ENCODE measurements at places on chromosomes 5 and 9.
A peak's percentile ranks its signal among the peaks of the same experiment; 100 is the strongest.

DNA sequence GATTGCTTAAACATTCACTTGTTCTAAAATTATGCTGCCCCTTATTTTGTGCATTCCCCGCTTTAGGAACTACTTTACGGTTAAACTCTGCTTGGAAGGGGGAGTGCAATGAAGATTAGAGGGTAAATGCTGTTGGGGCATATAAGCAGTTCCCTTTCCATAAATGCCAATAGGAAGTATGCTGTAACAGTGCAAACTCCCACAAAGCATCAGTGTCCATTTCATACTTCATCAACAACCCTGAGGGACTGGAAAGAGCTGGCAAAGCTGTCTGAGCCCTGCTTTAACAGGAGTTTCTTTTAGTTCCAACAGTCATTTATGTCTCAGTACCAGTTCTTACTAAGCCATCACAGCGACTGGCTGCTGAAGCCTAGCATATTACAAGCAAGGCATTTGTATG is 1.8 kb downstream of the ACTL7A start:
- DNase-seq: no peak

DNA sequence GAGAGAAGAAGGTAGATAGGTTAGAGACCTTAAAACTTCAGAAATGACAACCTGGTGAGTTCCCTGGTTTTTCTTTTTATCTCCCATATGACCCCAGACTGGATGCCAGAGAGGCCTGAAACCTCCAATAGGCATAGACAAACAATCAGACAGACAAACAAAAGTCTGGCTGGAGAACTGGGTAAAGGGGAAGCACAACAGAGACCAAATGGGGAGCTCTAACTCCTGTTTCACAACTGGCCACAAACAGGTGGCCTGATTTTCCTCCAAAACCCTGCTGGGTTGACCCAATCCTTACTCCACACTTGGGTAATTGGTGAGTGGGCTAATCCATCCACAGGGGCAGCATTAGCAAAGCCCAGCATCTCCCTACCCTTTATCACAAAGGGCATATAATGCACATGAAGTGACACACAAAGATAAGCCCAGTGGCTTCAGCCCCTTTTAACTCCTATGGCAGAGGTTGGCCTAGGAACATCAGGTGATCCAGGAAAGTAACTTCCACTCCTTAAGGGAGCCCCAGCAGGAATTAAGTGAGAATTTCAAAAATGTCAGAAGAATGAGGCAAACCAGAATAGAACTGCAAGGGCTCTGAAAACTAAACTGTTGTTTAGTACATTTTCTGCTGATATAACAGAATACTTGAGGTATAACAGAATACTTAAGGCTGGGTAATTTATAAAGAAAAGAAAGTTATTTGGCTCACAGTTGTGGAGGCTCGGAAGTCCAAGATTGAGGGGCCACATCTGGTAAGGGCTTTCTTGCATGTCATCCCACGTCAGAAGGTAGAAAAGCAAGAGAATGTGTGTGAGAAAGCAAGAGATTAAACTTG is 60.9 kb upstream of the ROR2 start:
- DNase-seq: no peak

GRCh38 chr5:56681346-56681745 is 134.0 kb upstream of the MAP3K1 start:
- no peak for DNase-seq

DNA sequence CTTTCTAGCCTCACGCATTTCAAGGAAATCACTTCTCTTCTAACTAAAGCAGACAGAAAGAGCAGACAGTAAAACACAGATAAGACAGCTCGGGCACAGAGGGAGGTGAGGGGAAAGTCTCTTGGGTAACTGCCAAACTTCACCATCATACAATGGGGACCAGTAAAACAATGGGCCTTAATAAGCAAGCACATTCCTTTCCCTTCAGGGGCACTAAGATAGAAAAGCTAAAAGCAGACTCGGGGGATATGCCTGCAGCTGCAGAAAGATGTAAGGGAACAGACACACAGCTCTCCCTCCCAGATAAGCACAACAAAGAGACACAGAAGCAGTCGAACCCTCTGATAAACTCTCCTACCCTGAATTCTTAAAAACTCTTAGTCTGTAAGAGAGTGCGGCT is 15.6 kb upstream of the CKS2 start:
- DNase-seq: no peak

DNA sequence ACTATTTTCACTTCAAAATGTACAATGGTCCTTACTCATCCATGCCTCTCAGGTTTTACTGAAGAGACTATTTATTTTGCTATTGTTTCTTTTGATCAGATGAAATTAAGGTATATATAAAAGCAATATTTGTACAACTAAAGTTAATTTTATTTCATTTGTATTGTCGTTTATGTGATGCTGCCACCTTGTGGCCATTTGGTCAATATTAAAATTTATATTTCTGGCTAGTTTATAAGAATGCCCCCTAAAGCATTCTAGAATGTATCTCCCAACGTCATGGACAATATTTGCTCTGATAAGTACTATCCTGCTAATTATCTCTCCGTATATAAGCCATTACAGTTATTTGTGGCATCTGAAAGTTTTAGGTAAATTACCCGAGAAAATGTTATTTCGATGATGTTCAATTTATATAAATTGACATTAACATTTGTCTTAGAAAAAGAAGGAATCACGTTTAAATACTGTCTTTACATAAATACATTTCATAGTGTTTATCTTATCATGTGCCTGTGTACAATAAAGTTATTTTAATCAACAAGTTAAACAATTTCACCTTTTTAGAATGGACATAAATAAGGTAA is 680.0 kb downstream of the TAF11L14 start:
- peak; percentile 11 for DNase-seq

- DNase-seq: peak; percentile 72
Observed at GRCh38 chr9:121545875-121546423, 46.3 kb upstream of the GGTA1 start.

DNA sequence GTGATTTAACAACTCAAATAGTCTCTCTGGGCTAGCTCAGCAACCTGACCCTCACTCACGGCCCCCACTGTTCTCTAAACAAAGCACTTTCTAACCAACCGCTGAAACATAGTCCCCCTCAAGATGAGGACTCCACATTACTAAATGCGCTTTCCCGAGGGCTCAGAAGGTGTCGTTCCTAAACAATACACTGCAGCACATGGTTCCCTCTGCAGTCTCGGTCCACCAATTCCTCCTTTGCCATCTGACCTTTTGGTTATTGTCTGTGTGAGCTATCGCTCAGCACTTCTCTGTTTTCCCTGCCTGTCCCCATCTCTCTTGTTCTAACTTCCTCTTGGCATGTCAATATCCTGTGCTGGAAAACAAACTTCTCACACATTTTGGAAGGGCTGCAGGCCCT is 7.2 kb downstream of the EPB41L4A start:
- DNase-seq: no peak

DNA sequence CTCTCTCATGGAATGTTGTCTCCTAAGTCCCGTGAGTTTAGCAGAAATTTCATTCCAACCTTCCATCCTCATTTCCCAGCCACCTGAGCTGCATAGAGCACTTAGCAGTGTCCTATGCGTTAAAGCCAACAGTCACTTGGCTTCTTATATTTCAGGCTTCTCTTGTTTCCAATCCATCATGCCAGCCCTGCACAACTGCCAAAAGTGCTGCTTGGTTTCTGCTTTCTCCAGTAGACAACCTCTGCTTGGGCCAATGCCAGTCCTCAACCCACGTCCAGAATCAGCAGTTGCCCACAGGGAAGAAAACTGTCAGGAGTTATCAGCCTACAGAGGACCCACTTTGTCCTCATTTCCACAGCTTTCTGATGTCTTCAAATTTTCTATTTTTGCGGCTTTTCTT is 42.5 kb downstream of the KCNIP1 start:
- DNase-seq: no peak

Measured in stimulated activated CD4-positive, alpha-beta T cell treated with anti-CD3 and anti-CD28 coated beads, Interleukin-2, amount 100 ng/mL, for 48 hours (primary cell).